Hepatocyte (in vitro differentiated cells): ENCODE measurements at places on chromosomes 7 and 10.

- no peak overlapping the region for H3K27ac ChIP-seq
- H3K4me1 ChIP-seq: no peaks in the 10 kb centered on the region
- H3K27me3 ChIP-seq: no peaks in the 10 kb centered on the region
- no peak for DNase-seq
Observed at GRCh38 chr7:143221286-143221685, 551 bp upstream of the TAS2R40 start.

DNA sequence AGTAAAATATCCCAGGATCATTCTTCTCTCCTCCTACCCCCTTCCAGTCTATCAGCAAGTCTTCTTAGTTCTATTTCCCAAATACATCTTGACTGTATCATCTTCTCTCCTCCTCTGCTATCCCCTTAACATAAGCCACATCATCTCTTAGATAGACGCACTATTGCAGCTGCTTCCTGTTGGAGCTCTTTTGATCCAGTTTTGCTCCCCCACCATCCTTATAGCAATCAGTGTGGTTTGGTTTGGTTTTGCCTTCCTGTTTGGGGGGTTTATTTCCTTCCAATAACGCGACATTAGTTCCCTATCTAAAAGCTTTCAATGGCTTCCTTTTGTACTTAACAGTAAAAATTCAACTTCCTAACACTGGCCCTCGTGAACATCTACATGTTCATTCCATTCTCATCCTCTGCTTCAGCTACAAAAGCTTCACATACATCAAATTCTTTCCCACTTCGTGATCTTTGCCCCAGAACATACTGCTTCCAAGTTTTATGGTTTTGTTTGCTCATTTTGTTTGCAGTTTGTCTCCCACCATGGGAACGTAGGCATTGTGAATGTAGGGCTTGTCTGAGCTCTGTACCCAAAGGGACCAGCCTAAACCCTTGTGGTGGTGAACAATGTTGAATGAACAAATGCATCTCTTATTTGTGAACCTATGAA is 33.7 kb upstream of the PLXDC2 start:
- no peaks in the 10 kb centered on the region for H3K4me1 ChIP-seq
- H3K27me3 ChIP-seq: no peaks in the 10 kb centered on the region
- no peak overlapping the region for H3K4me3 ChIP-seq
- H3K27ac ChIP-seq: peak overlapping the region; percentile 8
- no peak for DNase-seq

- peak overlapping the region; percentile 100 for H3K27ac ChIP-seq
- DNase-seq: no peak
- peaks cover 15% of the 10 kb centered on the region for H3K36me3 ChIP-seq
- no peaks in the 10 kb centered on the region for H3K27me3 ChIP-seq
- H3K4me1 ChIP-seq: peaks cover 42% of the 10 kb centered on the region
Observed at GRCh38 chr10:3781468-3782145, 3.4 kb downstream of the KLF6 start.

GRCh38 chr10:103969857-103970627 is 3.1 kb downstream of the SLK start:
- H3K4me1 ChIP-seq: peaks cover 14% of the 10 kb centered on the region
- no peak for DNase-seq
- H3K4me3 ChIP-seq: peak overlapping the region; percentile 82
- no peaks in the 10 kb centered on the region for H3K36me3 ChIP-seq
- H3K27ac ChIP-seq: no peak overlapping the region

- H3K4me1 ChIP-seq: no peaks in the 10 kb centered on the region
- H3K27me3 ChIP-seq: peaks cover 4% of the 10 kb centered on the region
- no peaks in the 10 kb centered on the region for H3K36me3 ChIP-seq
- no peak overlapping the region for H3K4me3 ChIP-seq
- DNase-seq: no peak
Observed at GRCh38 chr10:63005246-63005645, 127.9 kb upstream of the NRBF2 start.

DNA sequence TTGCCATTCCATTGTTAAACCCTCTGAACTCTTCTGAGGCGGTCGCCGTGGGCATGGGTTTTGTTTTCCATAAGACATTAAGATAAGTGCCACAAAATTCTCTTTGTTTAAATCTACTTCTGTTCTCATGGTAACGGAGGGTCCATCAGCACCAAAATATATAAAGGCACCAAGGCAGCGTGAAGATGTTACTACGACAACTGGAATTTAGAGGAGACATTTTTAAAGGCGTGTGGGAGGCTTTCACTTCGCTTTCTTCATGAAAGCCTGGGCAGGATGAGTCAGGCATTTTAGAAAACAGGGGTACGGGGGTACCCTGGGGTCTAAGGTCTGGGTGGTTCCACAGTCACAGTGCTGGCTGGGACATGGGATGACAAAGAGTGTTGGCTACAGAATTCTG is 34.0 kb downstream of the SMKR1 start:
- no peak overlapping the region for H3K4me3 ChIP-seq
- H3K36me3 ChIP-seq: no peaks in the 10 kb centered on the region
- no peaks in the 10 kb centered on the region for H3K27me3 ChIP-seq
- no peaks in the 10 kb centered on the region for H3K4me1 ChIP-seq

DNA sequence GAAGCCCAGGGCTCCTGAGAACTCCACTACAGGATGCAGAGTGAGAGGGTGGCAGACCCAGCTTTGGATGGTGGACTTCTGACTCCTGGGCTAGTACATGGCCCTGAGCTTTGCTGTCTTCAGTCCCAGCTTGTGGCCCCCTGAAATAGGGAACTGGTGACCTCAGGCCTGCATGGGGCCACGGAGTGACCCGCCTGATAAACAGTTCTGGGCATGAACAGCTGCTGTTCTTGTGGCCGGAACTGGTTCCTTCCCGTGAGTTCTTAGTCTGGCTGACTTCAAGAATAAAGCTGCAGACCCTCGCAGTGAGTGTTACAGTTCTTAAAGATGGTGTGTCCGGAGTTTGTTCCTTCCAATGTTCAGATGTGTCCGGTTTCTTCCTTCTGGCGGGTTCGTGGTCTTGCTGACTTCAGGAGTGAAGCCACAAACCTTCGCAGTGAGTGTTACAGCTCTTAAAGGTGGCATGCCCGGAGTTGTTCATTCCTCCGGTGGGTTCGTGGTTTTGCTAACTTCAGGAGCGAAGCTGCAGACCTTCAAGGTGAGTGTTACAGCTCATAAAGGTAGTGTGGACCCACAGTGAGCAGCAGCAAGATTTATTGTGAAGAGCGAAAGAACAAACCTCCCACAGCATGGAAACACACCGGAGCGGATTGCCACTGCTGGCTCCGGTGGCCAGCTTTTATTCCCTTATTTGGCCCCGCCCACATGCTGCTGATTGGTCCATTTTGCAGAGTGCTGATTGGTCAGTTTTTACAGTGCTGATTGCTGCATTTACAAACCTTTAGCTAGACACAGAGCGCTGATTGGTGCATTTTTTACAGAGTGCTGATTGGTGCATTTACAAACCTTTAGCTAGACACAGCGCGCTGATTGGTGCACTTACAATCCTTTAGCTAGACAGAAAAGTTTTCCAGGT is 268.0 kb downstream of the ZEB1 start:
- no peaks in the 10 kb centered on the region for H3K27me3 ChIP-seq
- peaks cover 8% of the 10 kb centered on the region for H3K4me1 ChIP-seq
- H3K27ac ChIP-seq: no peak overlapping the region
- no peaks in the 10 kb centered on the region for H3K36me3 ChIP-seq
- H3K4me3 ChIP-seq: no peak overlapping the region

DNA sequence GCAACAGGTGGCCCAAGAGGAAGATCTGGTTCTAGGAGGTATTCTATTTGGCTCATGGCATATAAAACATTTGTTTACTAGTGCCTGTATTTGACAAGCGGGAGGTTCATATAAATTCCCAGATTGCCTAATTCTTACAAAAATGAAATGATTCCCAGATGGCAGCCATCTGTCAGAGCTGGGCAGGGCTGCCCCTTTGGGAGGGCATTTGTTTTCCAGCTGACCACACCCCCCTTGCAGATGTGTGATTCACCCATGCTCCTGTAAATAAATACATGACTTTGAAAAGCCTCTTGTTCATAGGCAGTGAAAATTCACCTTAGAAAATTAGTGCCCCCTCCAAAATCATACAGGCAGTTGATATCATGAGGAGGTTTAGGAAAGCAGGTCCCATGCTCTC is 8.6 kb downstream of the VWC2 start:
- H3K27me3 ChIP-seq: peaks cover 39% of the 10 kb centered on the region
- H3K27ac ChIP-seq: no peak overlapping the region
- no peak for DNase-seq
- no peaks in the 10 kb centered on the region for H3K36me3 ChIP-seq
- H3K4me3 ChIP-seq: no peak overlapping the region

DNA sequence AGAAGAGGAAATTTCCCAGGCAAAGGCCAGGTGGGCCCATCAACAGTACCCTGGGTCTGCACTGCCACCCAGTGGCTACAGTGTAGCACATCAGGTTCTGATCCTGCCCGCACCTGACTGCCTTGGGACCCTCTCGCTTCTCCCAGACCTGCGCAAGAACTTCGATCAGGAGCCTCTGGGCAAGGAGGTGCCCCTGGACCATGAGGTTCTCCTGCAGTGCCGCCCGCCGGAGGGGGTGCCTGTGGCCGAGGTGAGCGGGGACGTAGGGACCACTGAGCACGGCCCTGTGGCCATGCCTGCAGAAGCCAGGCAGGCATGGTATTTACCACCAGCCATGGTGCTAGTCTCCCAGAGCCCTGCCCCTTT is 33.9 kb upstream of the SLC29A3 start:
- no peaks in the 10 kb centered on the region for H3K27me3 ChIP-seq
- H3K36me3 ChIP-seq: no peaks in the 10 kb centered on the region
- peak; percentile 81 for DNase-seq
- H3K4me3 ChIP-seq: no peak overlapping the region
- no peak overlapping the region for H3K27ac ChIP-seq

DNA sequence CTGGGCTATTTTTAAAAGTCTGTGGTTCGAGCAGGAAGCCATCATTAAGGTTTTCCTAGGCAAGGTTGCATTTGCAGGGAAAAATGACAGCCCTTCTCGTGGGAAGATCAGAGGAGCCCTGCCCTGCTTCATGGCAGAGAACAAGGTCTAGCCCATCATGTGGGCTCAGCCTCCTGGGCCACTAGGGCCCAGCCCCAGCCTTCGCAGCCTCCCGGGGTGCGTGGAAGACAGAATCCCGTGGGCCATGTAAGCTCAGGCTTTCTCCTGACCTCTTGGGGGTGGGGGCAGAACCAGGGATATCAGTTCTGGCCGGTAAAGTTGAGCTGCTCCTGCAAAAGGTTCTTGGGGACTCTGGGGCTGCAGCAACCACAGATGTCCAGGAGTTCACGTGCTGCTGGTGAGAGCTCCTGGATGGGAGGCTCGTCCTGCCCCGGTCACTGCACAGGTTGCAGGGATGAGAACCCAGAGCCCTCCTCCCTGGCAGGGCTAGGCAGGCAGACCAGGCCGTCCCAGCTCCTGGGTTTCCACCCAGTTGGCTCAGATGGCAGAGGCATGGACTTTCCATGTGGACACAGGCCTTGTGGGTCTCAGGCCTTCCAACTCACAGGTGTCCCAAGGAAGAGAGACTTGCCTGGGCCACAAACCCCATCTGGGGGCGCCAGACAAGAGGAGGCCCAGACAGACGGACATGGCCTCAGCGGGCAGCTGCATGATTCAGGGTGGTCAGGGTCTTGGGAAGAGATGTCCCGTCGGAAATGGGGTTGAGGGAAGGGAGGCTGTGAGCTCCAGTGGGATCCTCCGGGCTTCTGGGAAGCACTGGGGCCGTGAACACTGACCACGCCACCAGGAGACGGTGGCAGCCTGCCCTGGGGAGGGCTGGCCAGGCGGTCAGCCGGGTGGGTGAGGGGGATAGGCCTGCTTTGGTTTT is 126.2 kb downstream of the NEURL1 start:
- H3K4me3 ChIP-seq: no peak overlapping the region
- no peaks in the 10 kb centered on the region for H3K36me3 ChIP-seq
- H3K27me3 ChIP-seq: no peaks in the 10 kb centered on the region
- no peak overlapping the region for H3K27ac ChIP-seq

GRCh38 chr7:29620556-29620930 is 56.9 kb downstream of the PRR15 start:
- no peak for DNase-seq
- H3K4me1 ChIP-seq: no peaks in the 10 kb centered on the region

- no peaks in the 10 kb centered on the region for H3K27me3 ChIP-seq
- no peaks in the 10 kb centered on the region for H3K4me1 ChIP-seq
- DNase-seq: peak; percentile 24
- H3K4me3 ChIP-seq: no peak overlapping the region
Observed at GRCh38 chr7:86904949-86905834, 154.3 kb downstream of the ELAPOR2 start.

DNA sequence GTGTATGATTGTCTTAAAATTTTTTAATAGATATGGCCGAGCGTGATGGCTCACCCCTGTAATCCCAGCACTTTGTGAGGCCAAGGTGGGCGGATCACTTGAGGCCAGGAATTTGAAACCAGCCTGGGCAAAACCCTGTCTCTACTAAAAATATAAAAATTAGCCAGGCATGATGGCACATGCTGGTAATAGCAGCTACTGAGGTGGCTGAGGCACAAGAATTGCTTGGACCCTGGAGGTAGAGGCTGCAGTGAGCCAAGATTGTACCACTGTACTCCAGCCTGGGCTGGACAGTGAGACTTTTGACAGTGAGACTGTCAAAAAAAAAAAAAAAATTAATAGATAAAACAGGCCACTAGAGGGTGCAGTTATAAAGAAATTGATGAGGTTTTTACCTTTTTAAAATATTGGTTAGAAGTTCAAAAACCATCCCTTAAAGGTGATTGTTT is 20.5 kb downstream of the NOM1 start:
- no peaks in the 10 kb centered on the region for H3K27me3 ChIP-seq
- no peaks in the 10 kb centered on the region for H3K36me3 ChIP-seq
- H3K4me1 ChIP-seq: no peaks in the 10 kb centered on the region
- no peak for DNase-seq
- no peak overlapping the region for H3K27ac ChIP-seq

DNA sequence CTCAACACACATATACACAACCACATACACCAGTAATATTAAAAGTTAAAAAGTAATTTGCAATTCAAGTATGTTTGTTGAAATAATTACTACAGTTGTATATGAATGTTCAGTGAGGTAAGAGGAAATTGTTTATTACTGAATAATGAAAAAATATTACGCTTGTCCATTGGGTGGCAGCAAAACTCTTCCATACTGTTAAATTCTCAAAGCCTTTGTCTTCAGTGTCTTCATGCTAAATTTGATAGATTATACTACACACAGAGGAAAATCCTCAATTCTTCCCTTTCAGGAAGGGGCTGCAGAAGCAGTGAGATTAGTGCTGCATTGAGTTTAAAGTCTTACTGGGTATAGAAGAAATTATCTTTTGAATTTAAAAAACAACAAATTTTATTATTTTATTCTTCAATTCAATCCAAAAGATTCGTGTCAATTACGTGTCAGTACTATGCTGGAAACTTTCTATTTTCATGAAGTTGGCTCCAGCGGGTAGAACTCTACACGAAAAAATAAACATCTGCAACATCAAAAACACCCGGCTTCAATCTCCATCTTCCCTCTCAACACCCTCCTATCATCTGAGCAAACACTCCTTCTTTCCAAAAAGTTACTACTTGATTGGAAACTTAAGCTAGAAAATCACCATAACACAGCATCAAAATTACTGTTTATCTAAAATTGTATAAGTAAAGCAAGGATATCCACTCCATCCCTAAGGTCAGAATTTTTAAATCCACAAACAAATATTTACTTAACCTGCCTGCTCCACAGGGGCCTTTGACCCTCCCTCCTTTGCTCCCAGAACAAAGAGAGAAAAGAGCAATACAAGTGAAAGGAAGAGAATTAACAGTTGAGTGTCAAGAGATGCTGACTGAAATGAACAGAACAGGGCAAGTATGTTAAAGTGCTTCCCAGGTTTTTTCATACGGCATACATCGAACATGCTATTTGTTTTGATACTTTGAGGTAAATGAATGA is 37.0 kb upstream of the TES start:
- H3K4me1 ChIP-seq: peaks cover 4% of the 10 kb centered on the region
- no peaks in the 10 kb centered on the region for H3K36me3 ChIP-seq

- DNase-seq: no peak
- no peak overlapping the region for H3K4me3 ChIP-seq
- H3K36me3 ChIP-seq: no peaks in the 10 kb centered on the region
- H3K27ac ChIP-seq: no peak overlapping the region
Observed at GRCh38 chr10:69864321-69864720, 62.6 kb downstream of the COL13A1 start.
